Tibial nerve (tissue), 4 donors: ENCODE measurements at places on chromosomes 3 and 15.

DNA sequence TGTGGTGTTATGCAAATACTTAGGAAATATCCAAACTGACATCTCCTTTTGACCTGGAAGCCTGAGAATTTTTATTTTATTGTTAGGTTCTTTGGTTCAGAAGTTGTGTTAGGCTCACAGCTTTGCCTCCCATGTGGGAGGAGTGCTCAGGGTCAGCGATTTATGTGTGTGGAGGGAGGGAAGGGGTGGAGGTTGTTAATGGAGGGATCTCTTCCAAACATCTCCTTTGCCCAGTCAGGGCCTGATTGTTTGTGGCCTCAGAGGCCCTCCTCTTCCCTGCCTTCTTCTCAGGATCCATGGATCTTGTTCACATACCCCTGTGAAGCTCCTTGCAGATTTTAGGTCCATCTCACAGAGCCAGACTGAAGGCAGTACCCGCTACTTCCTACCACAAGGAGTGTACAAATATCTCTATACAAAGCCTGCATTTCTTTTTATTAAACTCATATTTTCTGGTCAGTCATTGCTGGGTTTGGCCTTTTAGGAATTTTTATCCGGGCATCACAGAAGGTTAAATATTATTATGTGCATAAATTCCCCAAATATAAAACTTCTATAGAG is 40.3 kb downstream of the BBX start:
- DNase-seq, result no peak

DNA sequence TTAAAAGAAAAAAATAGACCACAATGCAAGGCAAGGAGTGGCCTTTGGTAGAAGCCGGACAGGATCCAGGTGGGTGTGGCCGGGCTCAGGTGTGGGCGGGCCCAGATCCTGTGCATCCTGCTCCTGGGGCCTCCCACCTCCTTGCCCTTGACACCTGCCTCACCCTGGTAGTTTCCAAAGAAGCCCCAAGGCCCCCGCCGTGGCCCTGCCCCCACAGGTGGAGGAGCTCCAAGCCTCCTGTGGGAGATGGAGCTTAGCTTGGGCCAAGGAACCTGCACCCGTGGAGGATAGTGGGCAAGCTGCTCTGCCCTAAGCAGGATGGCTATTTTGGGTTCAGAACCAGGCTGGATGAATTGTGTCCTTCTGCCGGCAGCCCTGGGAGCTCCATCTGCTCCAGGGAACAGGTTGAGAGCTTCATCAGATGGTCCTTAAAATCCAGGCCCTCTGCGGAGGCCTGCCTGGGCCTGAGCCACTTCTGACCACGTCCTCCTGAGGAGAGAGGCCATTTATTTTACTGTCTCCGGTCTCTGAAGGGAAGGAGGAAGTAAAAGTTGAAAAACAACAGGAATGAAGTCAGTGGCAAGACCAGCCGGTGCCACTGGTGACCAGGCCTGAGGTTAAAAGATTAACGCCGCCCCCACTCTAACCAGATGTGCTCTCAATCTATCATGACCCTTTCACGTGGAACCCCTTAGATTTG is 53.9 kb upstream of the KLF13 start:
- DNase-seq, result no peak

- no peak for DNase-seq
Observed at GRCh38 chr3:77323626-77324025, 283.7 kb downstream of the ROBO2 start.

- DNase-seq, result no peak
Observed at GRCh38 chr3:116070061-116070460, 375.2 kb downstream of the LSAMP start.

DNA sequence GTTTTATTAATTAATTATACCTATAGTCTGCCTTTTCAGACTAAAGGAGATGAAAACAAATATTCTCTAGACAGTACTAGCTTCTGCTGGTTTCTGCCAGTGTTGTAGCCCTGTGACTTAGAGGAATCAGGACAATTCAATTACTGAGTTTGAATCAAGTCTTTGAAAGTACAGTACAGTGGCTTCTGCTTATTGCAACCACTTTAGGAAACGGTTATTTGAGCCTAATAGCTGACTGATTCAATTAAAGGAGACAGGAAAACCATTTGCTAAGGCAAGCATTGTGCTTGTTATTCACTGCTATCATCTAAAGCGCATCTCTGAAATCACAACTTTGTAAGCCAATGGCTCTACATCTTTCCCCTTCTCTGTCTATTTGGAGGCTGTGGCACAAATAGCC is 90.1 kb upstream of the ARL6 start:
- DNase-seq, result no peak

GRCh38 chr15:70528270-70528706 is 235.1 kb downstream of the UACA start:
- DNase-seq, result no peak

DNA sequence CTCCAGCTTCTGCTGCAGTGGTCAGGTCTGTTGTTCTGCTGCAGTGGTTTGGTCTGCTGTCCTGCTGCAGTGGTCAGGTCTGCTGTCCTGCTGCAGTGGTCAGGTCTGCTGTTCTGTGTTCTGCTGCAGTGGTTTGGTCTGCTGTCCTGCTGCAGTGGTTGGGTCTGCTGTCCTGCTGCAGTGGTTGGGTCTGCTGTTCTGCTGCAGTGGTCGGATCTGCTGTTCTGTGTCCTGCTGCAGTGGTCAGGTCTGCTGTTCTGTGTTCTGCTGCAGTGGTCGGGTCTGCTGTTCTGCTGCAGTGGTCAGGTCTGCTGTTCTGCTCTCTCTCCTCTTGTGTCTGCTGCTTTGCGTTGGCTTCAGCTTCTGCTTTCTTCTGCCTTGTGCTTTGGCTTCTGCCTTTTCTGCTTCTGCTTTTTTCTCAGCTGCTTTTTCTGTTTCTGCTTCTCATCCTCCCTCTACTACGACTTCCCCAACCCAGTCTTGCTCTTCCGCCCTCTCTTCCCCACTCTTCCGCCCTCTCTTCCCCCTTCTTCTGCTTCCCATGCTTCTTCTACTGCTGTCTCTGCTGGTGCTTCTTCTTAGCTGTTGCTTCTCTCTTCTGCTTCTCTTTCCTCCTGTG is 50.7 kb downstream of the FAM43A start:
- DNase-seq, result no peak

DNA sequence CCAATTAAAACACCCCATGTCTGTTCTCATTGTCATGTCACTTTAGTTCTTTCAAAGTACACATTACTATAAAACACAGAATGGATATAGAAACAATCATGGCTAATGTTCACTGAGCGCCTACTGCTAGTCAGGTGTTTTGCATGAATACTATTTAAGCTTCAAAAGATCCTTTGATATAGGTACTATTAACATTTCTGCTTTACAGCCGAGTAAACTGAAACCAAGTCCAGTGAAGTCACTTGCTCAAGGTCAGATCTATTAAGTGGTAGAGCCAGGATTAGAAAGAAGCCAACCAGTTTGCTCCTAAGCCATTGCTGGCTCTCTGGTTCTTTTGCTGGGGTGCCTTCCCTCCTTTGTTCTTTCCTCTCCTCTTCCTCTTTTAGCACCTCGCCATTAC is 32.4 kb upstream of the NMNAT3 start:
- DNase-seq, result no peak

GRCh38 chr15:74782259-74783071 is 585 bp downstream of the CSK start:
- DNase-seq, result no peak

GRCh38 chr15:59232476-59232875 is 25.8 kb downstream of the LDHAL6B start:
- DNase-seq, result no peak

DNA sequence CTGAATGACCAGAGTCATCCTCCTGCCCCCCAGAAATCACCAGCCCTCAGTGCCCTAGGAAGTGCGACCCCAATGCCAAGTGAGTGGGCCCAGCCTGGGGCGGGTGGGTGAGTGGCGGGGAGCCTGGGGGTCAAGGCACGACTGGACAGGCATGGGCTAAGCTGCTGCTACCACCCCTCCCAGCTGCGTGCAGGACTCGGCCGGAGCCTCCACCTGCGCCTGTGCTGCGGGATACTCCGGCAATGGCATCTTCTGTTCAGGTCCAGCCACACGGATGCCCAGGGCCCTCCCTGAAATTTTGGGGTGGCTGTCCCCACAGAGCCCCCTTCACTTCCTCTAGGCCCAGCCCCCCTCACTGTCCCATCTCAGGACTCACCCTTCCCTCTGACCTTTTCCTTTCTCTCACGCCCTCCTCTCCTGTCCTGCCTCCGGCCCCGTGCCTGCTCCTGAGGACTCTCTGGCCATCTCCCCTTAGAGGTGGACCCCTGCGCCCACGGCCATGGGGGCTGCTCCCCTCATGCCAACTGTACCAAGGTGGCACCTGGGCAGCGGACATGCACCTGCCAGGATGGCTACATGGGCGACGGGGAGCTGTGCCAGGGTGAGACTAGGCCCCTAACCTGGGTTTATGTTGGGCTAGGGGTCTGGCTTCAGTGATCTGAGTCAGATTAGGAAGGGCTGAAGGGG is 17.0 kb downstream of the NT5DC2 start:
- no peak for DNase-seq

DNA sequence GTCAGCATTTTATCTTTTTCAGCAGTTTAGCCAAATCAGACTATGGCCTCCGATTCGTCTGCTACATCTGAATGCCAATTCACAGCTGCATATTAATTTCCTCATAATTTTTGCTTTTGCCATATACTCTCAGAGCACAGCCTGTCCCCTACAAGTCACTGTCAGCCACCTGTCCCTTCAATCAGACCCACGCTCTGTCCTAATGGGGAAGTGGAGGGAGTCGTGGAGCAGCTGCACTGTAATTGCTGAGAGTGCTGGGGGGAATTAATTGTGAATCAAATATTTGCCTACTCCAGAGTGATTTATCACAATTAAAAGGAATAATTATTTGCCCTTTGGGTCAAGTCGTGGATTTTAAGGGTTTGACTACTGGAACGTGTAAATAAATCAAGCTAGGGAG is 75.5 kb downstream of the EBLN2 start:
- DNase-seq, result no peak

- no peak for DNase-seq
Observed at GRCh38 chr3:25418596-25418995, 9.5 kb upstream of the RARB start.

DNA sequence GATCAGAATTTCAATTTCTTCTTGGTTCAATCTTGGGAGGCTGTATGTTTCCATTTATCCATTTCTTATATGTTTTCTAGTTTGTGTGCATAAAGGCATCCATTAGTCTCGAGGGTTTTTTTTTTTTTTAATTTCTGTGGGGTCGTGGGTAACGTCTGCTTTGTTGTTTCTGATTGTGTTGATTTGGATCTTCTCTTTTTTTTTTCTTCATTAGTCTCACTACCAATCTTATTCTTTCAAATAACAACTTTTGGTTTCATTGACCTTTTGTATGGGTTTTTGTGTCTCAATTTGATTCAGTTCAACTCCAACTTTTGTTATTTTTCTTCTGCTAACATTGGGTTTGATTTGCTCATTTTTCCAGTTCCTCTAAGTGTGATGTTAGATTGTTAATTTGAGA is 48.9 kb downstream of the MCTP2 start:
- no peak for DNase-seq

GRCh38 chr15:41630616-41631217 is 29.5 kb upstream of the MGA start:
- no peak for DNase-seq
